ENCODE measurements at places on chromosomes 2 and 18.
A peak's percentile ranks its signal among the peaks of the same experiment; 100 is the strongest.

- DNase-seq = no peak
These were observed 27.3 kb upstream of the MAL start for GRCh38 chr2:94997981-94998930.

DNA sequence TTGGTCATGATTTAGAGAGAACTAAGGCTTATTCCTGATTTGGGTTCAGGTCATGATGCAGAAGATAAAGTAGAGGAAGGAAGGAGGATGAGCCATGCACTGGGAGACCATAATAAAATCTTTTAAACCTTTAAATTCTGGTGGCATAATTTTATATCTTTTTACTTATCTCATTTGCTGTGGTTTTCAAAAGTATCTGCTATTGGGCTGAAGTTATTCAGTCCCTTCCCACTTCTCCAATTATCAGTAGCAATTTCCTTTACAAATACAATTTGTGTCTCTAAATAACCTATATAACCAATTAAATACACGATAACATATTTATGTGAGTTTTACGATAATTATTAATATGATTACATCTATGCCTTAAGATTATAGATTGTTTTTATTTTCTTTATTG lies 194.8 kb upstream of the SLC8A1 start:
- no peak for DNase-seq

DNA sequence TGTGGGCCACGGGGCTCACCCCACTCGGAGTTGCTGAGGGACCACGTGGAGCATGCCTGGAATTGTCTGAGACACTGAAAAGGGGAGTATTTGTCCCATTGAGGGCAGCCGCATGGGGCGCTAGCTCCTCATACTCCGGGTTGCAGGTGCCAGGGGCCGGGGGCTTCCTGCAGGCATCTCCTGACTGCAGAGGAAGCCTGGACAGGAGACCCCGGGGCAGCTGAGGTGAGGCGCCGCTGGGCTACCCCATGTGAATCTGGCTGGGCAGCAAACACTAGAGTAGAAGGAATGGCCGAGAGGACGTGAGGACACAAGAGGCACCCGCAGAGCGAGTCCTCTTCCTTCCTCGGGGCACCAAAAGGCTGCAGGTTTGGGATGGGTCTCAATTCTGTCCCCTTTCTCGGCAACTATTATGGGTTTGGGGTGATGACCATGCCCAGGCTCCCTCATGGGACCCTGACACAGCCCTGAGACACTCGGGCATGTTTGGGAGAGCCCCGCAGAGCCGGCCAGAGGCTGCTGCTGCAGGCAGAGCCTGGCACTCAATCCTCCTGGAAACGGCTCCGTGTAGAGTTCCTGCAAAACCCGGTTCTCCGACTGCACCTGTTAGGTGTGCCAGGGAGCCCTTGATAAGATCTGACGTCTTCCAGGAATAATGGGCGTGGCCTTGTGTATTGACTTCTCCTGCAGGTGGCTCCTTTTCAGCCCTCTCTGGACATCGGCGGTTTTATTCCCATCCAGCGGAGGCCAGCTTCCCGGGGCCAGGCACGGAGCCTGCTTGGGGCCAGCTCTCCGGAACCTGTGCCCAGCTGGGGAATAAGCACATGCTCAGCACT lies 77.0 kb downstream of the CTIF start:
- DNase-seq = no peak

GRCh38 chr2:218658671-218659257 lies 659 bp downstream of the ZNF142 start:
- DNase-seq = peak; percentile 33

DNA sequence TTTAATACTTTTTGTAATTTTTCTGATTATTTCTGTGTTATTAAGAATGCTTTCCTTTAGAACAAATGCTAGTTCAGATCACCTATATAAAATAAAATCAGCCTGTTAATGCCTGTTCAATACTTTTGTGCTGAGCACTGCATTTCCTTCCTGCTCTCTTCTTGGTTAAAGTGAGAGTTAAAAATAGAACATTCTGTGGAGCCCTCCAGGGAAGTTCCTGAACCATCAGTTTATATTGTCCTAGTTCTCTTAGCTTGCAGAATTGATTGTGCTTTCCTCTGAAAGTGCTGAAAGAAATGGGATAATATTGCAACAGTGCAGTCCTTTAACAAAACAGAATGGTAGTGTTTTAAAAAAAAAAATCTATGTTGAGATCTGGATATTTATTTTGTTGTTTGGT lies 74.6 kb upstream of the UBXN4 start:
- DNase-seq = no peak

DNA sequence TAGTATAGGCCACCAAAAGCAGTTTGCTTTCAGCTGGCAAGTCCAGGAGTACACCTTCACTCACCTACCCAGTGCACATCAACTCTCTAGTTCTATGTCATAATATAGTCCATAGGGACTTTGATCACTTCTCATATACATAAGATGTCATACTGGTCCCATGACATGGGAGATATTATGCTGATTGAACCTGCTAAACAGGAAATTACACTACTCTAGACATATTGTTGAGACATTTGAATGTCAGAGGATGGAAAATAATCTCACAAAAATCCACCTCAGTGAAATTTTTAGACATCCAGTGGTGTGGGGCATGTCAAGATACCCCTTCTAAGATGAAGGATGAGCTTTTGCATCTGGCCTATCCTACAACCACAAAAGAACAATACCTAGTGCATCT lies 322.5 kb downstream of the EN1 start:
- DNase-seq = no peak

DNA sequence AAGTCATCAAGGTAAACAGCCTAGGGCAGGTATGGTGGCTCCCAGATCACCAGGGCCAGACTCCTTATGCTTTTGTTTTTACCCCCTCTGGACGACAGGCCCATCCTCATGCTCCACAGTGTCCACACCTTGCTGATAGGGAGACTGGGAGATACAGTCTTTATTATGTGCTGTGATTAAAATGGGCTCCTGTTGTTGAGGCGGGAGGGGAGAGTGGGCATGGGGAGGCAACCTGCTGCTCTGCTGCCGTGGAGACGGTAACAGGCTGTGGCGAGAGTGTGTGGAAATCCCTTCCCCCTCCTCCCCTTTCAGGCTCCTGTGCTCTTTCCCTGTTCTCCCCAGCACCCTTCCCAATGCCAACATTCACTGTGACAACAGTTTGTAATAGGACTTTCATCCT lies 38.2 kb upstream of the PNO1 start:
- no peak for DNase-seq

All from activated CD4-positive, alpha-beta T cell treated with anti-CD3 and anti-CD28 coated beads, Interleukin-2, amount 50 U/mL, for 4 hours (primary cell).